ENCODE measurements at places on chromosomes 3 and 15.

DNA sequence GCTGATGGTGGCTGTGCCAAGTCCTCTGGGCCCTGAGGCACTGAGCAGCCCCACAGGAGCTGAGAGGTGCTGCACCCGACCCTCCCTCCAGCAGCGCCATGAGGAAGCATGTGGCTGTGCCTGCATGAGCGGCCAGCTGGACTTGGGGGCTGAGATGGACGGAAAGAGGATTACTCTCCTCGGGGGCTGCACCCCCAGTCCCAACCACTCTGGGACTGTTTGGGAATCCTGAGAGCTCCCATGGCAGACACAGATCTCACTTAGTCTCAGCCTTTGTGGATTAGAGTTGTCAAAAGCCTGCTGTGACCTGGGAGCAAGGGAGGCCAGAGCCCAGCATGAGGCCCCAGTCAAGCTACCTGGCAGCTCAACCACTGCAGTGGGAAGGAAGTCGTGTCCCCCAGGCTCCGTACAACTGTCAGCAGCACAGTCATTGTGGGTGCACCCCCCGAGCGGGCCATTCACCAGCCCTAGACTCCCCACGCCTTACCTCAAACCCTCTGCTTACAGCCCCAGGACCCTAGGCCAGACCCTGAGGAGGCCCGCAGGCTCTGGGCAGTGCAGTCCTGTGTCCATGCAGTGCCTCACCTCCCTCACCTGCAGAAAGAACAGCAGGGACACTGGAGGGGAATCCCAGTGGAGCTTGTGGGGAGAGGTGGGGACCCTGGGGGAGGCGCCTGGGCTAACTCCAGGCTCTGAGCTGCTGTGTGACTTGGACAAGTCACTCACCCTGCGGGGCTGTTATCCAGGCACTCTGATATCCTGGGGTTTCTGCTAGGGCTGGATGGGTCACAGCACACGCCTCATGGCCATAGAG lies 17.1 kb downstream of the PRR23E start:
- DNase-seq: no peak

DNA sequence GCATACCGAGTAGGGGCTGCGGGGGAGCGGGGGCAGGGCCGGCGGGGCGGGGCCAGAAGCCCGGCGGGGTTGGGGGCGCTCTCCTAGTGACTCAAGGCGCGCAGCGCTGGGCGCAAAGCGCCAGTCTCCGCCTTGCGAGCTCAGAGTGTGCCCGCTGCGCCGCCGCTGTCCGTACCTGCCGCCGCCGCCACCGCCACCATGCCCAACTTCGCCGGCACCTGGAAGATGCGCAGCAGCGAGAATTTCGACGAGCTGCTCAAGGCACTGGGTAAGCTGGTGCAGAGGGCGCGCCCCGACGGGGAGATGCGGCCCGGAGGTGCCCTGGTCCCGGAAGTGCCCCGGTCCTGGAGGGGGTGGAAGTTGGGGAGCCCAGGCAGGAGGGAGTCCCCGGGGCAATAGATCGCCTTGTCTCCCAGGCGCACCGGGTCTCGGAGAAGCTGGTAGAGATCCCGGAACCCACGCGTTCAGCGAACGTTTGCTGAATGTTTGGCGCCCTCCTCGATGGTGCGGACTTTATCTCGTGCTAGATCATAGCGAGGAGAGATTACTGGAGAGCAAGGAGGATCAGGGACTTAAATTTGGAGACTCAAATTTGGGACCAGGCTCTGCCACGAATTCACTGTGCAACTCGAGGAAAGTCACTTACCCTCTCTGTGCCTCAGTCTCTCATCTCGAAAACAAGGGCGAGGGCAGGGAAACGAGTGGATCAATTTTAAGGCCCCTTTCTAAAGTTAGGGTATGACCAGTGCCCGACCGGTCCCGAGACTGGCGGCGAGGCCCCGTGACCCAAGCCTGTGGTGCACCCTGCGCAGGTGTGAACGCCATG lies at the start of gene CRABP1:
Gene CRABP1 (plus strand): TSS at position 123 of the 826 bp plus-strand sequence. CDS start 76 bp downstream, at position 199.
- no peak for DNase-seq

GRCh38 chr15:68091743-68092142 lies 37.6 kb downstream of the PIAS1 start:
- DNase-seq: no peak

DNA sequence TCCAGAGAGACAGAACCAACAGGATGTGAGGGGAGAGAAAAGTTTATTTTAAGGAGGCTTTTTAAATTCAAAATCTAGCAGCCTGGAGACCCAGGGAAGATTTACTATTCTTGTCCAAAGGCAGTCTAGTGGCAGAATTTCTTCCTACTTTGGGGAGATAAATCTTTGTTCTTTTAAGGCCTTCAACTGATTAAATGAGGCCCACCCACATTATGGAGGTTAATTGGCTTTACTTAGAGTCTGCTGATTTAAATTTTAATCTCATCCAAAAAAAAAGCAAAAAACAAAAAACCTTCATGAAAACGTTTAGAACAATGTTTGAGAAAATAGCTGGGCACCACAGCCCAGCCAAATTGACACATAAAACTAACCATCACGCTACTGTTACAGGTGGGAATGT lies 41.3 kb downstream of the TMOD3 start:
- DNase-seq: no peak

DNA sequence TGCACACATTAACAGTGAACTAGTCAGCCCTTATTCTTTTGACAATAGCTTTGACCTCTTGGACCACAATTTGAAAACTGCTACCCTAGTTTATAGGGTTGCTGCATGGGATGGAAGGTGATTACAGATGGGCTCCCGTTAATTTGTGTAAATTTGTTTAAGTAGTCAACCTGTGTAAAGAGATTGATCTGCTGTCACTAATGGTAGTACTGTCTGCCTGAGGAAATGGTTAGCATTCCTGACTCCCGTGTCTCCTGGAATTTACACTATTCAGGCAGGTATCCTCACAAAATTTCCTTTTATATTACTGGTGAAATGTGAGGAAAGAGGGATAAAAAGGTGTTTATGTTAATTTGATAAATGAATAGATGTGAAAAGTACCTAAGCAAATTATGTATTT lies 15.3 kb upstream of the EBLN2 start:
- DNase-seq: no peak

- peak; percentile 22 for DNase-seq
These were observed 71.9 kb upstream of the SPATA12 start for GRCh38 chr3:56988458-56989168.

Measured in NCI-H774 (cell line).